ENCODE measurements at places on chromosomes 11 and 22. TPM values are rescaled to one million over a fixed set of nuclear protein-coding genes. Genes with fewer than 3 reads are reported as not detected.

- no peak for DNase-seq
Observed at GRCh38 chr22:32331236-32331917, 26.3 kb upstream of the RFPL3 start.

UBQLNL gene
- total RNA-seq: 0.18 TPM

GRCh38 chr11:59365232-59366018, 6.7 kb downstream of the OR5AN1 start:
- DNase-seq: no peak

- DNase-seq: no peak
Observed at GRCh38 chr11:65186701-65187100, 5.0 kb downstream of the CAPN1 start.

DNA sequence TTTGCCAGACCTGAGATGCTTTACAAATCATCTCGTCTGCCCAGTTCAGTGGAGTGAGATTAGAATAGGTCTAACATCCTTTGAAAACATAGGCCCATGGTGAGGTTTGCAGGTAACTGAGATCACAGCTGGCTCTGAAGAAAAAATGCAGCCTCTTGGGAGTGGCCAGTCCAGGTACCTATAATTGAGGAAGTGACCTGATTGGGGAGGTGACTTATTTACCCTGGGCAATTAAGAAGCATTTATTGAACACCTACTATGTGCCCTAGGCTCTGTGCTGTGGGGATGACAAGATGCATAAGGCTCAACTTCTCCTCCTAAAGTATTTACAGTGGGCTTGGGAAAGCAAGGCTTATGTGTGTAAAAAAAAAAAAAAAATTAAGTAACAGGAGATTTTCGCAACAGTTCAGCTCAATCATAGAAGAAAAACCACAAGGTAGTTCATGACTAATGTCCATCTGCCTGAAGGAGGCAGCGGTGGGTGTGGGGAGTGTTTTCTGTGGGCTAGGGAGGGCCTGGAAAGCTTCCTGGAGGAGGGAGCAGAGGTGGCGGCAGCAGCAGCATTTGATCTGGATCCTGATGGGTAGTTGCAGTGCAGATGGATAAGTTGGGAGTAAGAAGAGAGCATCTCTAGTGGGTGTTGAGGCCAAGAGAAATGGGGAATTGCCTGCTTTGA, 16.1 kb downstream of the MICAL2 start:
- no peak for DNase-seq

- no peak for DNase-seq
Observed at GRCh38 chr22:27238935-27239510, 562.5 kb downstream of the MN1 start.

- no peak for DNase-seq
Observed at GRCh38 chr11:94553938-94554337, 10.2 kb downstream of the FUT4 start.

GRCh38 chr11:117334896-117335295, 7.2 kb downstream of the CEP164 start:
- no peak for DNase-seq

HYOU1 gene
- total RNA-seq: 219 TPM

- DNase-seq: no peak
Observed at GRCh38 chr11:13376402-13376801, 86.6 kb downstream of the BTBD10 start.

GRCh38 chr11:71381781-71382505, 66.2 kb downstream of the DHCR7 start:
- DNase-seq: no peak

DNA sequence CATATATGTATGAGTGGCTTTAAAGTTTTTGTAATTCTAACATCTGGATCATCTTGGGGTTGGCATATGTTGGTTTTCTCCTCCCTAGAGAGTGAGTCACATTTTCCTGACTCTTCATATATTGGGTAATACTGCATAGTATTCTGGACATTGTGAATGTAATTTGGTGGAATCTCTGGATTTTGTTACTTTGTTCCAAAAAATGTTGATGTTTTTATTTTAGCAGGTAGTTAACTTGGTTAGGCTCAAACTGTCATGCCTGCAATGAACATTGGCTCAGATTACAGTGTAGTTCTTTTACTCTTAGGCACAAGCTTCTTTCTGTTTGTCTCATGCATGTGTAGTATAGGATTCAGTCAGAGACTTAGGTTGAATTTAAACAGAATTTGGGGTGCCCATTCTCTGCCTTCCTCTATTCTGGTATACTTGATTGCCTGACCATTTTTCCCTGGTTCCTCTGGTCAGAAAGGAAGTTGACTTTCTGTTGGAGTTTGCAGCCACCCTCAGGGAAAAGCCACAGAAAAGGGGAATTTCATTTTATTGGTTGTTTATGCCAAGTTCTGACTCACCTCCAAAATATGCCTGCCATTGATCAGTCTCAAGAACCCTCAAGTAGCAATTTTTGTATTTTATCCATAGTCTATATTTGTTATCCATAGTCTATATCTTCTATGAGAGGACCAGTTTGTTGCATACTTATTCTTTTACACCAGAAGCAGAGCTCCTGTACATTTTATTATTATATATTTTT, 151.7 kb downstream of the UVRAG start:
- DNase-seq: no peak

- DNase-seq: no peak
Observed at GRCh38 chr11:115197433-115197832, 306.8 kb downstream of the CADM1 start.

Measured in activated T-helper 1 cell treated with anti-CD3 and anti-CD28 coated beads, Interleukin-12 subunit alpha, Interleukin-12 subunit beta, Interleukin-2, Interleukin-4 antibody, amounts not matched to agents 30 ng/mL and 10 ng/mL and 1 ng/mL, durations not matched to agents 14 hours and 24 hours and 36 hours (primary cell).